ENCODE measurements at places on chromosomes 2 and 18.

DNA sequence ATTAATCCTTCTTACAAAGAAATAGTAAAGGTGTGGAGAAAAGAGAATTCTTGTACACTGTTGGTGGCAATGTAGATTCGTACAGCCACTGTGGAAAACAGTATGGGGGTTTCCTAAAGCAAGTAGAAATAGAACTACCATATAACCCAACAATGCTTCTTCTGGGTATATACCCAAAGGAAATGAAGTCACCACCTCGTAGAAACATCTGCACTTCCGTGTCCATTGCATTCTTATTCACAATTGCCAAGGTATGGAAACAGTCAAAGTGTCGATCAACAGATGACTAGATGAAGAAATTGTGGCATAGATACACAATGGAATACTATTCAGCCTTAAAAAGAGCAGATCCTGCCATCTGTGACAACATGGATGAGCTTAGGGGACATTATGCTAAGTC is 93.4 kb upstream of the TGIF1 start:
- DNase-seq: no peak

GRCh38 chr18:6558446-6559156 is 143.9 kb upstream of the L3MBTL4 start:
- DNase-seq: no peak

DNA sequence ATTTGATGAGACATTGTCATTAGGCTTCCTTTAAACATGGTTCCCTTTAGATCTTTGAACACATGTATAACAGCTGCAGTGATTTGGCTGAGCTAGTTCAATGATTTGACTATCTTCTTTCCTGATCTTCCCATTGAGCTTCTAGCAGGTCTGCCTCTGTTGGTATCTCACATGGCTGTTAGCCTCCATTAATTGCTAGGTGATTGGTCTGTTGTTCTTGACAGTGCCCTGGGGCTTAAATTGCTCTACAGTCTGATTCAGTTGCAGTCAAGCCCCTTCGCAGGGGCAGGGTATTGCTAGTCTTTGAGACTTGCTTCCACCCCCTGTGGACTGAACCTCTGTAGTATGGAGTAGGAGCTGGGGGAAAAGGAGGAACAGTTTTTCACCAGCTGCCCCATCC is 24.1 kb downstream of the SKA1 start:
- peak; percentile 29 for DNase-seq

GRCh38 chr18:77111449-77111848 is 21.1 kb downstream of the MBP start:
- no peak for DNase-seq

DNA sequence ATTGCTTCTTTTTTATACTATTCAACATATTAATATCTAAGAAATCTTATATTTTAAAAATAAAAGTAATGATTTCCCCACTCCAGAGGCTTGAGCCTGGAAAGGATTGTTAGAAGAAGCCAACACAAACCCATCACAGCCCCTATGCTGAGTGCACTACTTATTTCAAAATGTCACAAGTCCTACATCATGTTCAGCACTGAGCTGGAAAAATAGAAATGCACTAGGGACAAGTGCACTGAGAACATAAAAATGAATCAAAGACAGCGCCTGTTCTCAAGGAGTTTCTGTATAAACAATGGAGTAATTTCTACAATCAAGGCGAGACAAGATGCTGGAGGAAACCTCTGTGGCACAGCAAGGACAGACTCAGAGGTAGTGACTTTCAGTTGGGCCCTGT is 155.0 kb downstream of the TXNL1 start:
- no peak for DNase-seq

- no peak for DNase-seq
Measured at GRCh38 chr2:237073552-237073951, 12.1 kb upstream of the COPS8 start.

GRCh38 chr2:143936848-143937722 is 582.8 kb downstream of the ZEB2 start:
- peak; percentile 25 for DNase-seq

GRCh38 chr2:27016801-27017325 is 15.9 kb upstream of the TMEM214 start:
- DNase-seq: peak; percentile 57

GRCh38 chr2:180823546-180824141 is 156.8 kb upstream of the UBE2E3 start:
- no peak for DNase-seq

DNA sequence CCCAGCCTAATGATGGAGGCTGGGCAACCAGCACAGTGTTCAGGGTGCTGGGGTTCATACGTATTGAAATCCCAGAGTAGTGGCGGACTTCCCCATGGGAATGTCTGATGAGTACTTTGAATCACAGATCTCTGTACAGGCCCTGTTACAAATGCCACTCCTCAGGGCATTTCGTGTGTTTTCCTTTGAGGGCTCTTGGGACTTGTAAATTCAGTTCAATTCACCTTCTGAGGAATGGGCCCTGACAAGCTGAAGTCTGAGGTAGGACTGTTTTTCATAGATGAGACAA is 288 bp upstream of the RDH14 start:
- no peak for DNase-seq

DNA sequence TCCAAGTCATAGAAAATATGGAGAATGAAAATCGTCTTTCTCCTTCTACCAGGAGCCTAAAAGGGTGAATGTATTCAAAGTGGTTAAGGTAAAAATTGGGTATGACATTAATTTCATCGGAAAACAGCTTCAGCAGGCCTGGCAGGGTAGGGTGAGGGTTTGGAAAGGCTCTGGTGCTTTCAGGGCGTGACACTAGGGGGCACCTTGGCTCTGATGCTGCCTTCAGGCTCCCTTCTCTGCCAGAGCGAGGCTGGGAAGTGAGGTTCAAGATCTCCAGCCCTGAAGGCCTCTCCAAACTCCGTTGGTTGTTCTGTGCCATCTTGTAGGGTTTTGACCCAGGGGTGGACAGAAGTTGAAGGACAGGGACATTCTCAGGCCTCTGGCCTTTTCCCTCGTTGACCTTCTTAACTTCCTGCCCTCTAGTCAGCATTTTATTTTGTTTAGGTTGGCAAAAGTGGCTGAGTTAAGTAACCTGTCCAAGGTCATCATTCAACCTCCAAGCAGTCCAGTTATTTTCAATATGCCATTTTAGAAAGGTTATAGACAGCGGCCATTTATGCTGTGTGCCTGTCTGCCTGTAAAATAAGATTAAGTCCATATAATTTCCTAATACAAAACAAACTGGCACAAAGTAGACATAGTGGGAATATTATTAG is 40.3 kb downstream of the EML6 start:
- DNase-seq: no peak

- DNase-seq: no peak
Measured at GRCh38 chr18:79615586-79615985, 64.0 kb upstream of the CTDP1 start.

DNA sequence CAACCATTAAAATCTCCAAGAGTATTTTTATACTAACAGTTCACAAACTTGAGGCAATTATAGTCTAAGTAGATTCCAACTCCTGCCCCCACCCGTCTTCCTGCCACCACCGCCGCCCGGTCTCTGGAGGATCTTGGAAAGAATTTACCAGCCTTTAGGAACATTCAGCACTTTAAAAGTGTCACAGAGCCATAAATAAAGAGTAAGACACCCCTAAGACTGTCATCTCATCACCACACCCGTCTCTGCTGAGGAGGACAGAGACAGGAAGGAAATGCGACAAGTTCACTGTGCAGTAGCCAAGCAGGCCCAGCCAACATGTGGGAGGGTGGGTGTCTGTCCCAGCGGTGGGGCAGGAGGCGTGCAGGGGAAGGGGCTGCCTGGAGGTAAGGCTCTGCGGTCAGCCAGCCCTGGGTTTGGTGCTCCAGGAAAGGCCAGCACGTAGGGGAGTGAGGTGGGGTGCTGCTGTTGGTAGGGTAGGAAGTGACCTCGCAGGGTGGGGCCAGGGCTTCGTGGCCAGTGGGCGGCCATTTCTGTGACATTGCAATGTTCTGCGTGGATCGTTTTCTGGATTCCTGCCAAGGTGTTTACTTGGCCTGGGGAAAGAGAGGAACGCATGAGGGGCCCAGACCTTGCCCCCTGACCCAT is 111.6 kb downstream of the FAM210A start:
- no peak for DNase-seq

DNA sequence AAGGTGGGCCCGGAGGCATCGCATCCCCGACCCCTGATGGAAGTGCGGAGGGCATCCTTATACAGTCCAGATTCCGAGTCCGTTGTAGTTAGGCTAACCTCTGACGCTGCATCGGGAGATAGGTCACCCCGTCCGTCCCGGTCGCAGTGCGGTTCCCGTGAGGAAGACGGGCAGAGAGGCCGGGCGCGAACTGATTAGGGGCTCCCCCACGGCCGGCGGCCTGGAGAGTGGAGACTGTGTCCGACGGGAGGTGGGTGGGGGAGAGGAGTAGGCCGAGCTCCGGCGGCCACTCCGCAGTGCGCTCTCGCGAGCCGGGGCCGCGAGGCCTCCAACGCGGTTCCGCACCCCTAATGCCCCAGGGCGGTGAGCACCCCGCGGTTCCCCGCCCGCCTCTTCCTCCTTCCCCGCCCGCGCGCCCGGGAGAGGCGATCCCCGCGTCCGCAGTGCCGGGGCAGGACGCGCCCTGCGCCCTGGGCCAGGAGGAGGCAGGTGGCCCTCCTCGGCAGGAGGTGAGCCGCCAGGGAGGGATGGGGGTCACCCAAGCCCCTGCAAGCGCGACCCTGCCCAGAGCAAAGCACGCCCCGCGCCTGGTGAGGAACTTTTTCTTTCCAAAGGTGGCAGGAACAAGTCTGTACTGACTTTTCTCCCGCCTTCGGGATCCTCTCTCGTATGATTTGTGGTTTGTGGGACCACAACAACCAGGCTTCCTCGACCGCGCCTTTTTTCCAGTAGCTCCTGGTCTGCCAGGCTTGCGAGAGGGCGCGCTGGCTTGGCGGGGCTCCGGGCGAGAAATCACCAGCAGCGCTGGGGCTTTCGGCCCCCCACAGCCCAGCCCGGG is 1.4 kb upstream of the SP5 start:
- no peak for DNase-seq

- no peak for DNase-seq
Measured at GRCh38 chr2:18602298-18602697, 12.9 kb upstream of the NT5C1B start.

- no peak for DNase-seq
Measured at GRCh38 chr2:234425639-234426603, 71.0 kb downstream of the ARL4C start.

DNA sequence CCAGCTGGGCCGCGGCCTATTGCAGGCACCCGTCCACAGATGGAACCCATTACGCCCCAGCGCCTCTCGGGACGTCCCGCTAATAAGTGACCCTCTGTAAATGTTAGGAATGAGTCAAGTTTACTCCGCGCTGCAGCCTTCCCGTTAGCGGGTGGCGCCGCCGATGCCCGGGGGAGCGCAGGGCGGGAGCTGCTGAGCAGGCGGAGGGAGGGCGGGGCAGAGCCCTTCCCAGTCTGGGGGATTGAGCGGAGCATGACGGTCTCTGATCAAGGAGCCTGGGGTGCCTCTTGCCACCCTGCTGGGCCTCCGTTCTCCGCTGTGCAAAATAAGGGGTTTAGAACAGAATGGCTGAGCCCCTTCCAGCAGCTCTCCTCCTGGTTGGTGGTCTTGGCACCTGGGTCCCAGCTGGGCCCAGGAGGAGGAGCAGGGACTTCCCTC is 10.5 kb downstream of the CROCC2 start:
- DNase-seq: no peak

DNA sequence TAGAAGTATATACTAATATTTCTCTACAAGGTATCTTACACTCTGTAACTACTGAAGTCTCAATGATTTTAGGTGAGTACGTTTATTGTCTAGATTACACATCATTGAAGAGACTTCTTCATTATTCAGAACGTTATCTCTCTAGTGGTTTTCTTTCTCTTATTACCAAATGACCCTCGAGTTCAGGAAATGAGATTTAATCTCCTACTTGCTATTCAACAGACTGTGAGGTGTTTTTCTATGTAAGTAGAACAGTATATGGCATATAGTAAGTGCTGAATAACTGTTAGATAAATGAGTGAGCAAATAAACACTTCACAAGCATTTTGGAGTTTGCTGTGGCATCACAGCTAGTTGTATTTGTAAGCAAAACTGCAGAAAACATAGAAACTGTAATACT is 947.2 kb upstream of the SLC39A10 start:
- DNase-seq: no peak

DNA sequence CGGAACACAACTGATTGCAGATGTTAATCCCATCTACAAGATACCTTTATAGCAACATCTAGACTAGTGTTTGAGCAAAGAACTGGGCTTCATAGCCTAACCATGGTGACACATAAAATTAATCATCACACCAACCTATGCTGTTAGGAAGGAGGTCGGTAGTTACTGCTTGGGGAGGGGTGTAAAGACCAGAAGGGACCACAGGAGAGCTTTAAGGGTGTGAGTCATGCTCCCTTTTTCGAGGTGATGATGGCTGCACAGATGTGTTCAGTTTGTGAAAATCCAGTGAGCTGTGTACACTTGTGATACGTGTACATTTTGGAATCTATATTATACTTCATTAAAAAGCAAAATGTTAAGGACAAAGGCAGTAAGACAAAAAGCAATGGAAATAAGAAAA is 4.6 kb upstream of the SEH1L start:
- DNase-seq: no peak

GRCh38 chr2:109299536-109299935 is 170.5 kb downstream of the SH3RF3 start:
- no peak for DNase-seq

GRCh38 chr2:125085904-125086303 is 1060.8 kb downstream of the CNTNAP5 start:
- DNase-seq: no peak

DNA sequence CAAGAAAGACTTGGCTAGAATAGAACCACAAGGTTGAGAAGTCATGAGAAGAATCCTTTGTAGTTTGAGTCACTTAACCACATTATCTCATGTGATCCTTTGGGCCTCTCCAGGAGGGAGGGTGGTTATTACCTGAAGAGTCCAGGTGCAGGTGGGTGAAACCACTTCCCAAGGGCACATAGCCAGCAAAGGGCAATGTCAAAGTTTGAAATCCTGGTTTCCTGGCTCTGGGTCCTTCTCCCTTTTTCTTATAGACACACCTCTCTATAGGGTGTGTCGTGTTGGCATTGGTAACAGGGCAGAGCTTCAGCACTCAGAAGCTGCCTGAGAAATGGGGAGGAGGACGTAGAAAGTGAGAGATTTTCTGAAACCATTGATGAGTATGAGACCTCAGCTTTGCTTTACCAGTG is 137.9 kb downstream of the MGAT5 start:
- no peak for DNase-seq

DNA sequence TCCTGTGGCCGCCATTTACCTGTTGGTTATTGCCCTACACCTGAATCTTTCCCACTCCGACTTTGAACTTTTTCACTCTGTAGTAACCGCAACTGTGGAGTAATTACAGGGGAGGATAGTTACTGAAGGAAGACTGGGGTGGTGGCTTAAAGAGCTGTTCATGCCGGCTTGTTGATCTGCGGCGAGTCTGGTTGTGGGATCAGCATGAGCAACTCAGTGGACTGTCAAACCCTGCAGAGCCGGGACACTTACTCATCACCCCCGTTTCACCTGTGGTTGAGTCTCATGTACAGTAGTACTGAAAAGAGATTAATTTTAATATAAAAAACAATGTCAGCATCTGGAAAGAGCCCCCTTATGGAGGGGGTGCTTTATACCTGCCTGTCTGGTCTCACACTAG is 2.1 kb downstream of the ASB1 start:
- DNase-seq: no peak

GRCh38 chr2:205077159-205077558 is 531.9 kb downstream of the PARD3B start:
- DNase-seq: no peak

GRCh38 chr2:231486851-231487596 is 22.7 kb upstream of the NCL start:
- no peak for DNase-seq

Data from SK-N-DZ (cell line).